Kidney (tissue), 22 donors: ENCODE measurements at places on chromosomes 3 and 15. TPM values are rescaled to one million over a fixed set of nuclear protein-coding genes. Genes with fewer than 3 reads are reported as not detected.
A peak's percentile ranks its signal among the peaks of the same experiment; 100 is the strongest.

GRCh38 chr3:66396161-66396760, 104.6 kb downstream of the LRIG1 start:
- H3K4me3 ChIP-seq, result no peak overlapping the region
- peaks cover 15% of the 10 kb centered on the region for H3K36me3 ChIP-seq
- H3K4me1 ChIP-seq, result peaks cover 4% of the 10 kb centered on the region
- no peak overlapping the region for H3K27ac ChIP-seq
- no peak for DNase-seq

The GADL1 gene
- 0.22 TPM for total RNA-seq

DNA sequence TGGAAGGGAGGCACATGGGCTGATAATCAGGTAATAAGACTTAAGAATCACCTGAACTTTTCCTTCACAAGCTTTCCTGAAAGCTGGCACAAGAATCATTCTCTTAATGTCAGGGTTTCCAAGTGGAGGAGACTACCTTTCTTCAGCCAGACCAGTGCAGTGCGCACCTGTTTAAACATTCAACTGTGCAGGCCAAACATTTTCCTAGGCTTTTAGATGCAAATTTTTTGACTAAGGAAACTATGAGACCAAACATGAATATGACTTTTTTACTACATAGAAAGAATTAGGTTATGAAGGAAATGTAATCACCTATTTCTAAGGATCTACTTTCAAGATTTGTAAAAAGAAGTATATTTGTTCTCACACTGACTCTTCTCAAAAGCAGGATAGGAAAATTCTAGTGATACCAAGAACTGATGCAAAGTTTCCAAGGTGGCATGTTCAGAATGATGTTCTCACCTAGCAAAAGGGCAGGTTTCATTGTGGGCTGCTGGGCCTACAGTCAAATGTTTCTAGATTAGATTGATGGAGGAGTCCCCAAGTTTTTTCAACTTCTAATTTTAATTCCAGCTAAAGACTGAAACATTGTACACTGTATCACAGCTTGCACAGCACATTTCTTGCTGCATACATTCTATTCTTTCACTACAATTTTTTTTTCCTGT, 339.1 kb downstream of the TIGIT start:
- H3K27ac ChIP-seq, result no peak overlapping the region
- H3K36me3 ChIP-seq, result no peaks in the 10 kb centered on the region
- DNase-seq, result no peak
- no peaks in the 10 kb centered on the region for H3K4me1 ChIP-seq
- no peak overlapping the region for H3K4me3 ChIP-seq
- H3K27me3 ChIP-seq, result no peaks in the 10 kb centered on the region

DNA sequence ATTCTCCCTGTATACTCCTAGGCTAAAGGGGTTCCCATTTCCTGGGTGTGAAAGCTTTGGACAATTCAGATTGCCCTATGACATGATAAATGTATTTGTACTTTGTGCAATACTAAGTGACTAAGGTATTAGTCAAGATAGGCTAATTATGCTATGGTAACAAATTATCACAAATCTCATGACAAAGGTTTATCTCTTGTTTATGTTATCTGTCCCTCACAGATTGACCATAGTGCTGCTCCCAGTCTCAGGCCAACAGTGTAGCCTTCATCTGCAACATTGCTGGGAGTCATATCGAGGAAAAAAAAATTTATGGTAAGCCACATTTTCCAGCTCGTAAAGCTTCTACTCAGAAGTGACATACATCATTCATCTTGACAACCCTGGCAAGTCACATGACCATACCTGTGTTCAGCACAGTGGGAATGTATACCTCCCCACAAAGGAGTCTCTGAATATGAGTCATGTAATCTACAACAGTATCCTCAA, 346.2 kb downstream of the IGSF11 start:
- no peaks in the 10 kb centered on the region for H3K36me3 ChIP-seq
- H3K4me3 ChIP-seq, result no peak overlapping the region
- no peak overlapping the region for H3K27ac ChIP-seq

DNA sequence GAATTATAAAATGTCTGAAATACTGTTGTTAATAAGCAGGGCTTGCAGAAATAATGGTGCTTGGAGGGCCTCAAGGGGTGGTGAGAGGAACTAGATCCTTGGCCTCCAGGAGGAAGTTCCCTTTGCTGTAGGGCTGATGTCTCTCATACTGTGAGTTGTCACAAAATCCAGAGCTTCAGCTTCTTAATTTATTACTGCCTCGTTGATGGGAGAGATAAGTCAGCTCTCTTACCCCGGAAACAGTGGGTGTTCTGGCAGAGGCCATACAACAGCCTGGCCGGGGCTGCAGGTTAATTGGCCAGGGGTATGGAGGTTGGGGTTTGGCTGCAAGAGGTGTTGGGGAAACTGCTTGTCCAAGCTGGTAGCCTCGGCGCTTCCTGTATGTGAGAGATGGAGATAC, 15.5 kb downstream of the MAPKAPK3 start:
- H3K4me1 ChIP-seq, result peaks cover 8% of the 10 kb centered on the region
- H3K27me3 ChIP-seq, result no peaks in the 10 kb centered on the region
- no peak overlapping the region for H3K4me3 ChIP-seq
- no peak overlapping the region for H3K27ac ChIP-seq
- H3K36me3 ChIP-seq, result no peaks in the 10 kb centered on the region
- no peak for DNase-seq

- H3K27ac ChIP-seq, result no peak overlapping the region
- H3K4me3 ChIP-seq, result no peak overlapping the region
- H3K27me3 ChIP-seq, result no peaks in the 10 kb centered on the region
Measured at GRCh38 chr15:42121682-42122081, 27.3 kb upstream of the PLA2G4D start.

DNA sequence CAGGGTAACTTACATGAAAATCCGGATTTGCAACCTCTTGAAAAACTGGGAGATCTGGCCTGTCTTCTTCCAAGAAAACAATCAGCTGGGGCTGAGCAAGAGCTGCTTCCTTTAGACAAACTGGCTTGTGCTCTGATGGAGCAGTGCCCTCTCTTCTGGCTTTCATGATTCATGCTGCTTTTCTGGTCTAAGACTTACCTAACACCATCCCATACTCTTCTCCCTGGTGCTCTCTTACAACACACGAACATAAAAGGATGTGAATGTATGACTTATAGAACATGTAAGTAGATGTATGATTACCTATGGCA, 9.9 kb downstream of the TJP1 start:
- no peak overlapping the region for H3K27ac ChIP-seq
- H3K27me3 ChIP-seq, result no peaks in the 10 kb centered on the region
- DNase-seq, result no peak
- no peaks in the 10 kb centered on the region for H3K36me3 ChIP-seq
- no peaks in the 10 kb centered on the region for H3K4me1 ChIP-seq

DNA sequence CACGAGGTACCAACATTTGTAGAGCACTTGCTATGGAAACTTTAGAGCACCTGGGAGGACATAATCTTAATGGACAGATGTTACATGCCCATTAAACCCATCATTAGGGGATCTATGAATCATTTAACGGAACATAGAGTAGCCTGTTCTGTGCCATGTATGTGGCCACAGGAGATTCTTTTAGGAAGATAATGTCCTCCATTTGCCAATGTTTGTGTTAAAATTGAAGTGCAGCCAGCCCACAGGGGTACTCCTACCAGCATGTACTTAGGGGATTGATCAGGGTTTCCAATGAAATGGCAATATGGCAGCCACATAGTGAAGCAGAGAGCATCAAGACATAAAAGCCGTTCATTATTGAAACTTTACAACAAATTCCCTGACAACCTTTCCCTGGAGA, 70.7 kb downstream of the TNIK start:
- H3K4me1 ChIP-seq, result peaks cover 3% of the 10 kb centered on the region
- DNase-seq, result no peak
- no peaks in the 10 kb centered on the region for H3K36me3 ChIP-seq

GRCh38 chr3:57464011-57464410, 80.1 kb downstream of the DNAH12 start:
- H3K4me1 ChIP-seq, result no peaks in the 10 kb centered on the region
- no peaks in the 10 kb centered on the region for H3K27me3 ChIP-seq
- no peak for DNase-seq
- no peaks in the 10 kb centered on the region for H3K36me3 ChIP-seq
- H3K4me3 ChIP-seq, result no peak overlapping the region

DNA sequence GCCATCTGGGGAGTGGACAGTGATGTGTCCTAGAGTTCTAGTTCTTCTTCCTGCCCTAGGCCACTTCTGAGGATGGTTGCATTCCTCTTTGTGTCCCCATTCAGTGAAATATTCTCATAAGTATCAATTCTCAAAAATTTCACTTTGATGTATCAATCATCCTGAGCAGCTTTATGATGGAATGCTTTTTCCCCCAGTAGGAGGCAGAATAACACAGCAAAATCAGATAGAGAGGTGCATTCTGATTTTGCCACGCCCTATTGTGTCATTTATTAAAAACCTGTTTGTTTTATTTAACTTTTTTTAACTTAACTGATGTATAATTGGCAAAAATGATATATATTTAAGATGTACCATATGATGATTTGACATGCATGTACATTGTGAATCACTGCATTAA, 656.0 kb upstream of the GRM7 start:
- H3K27me3 ChIP-seq, result no peaks in the 10 kb centered on the region
- H3K27ac ChIP-seq, result no peak overlapping the region
- H3K36me3 ChIP-seq, result no peaks in the 10 kb centered on the region
- H3K4me3 ChIP-seq, result no peak overlapping the region
- H3K4me1 ChIP-seq, result no peaks in the 10 kb centered on the region

GRCh38 chr15:61835496-61836106, 224.6 kb downstream of the VPS13C start:
- peak; percentile 76 for DNase-seq
- H3K27me3 ChIP-seq, result no peaks in the 10 kb centered on the region
- H3K4me3 ChIP-seq, result no peak overlapping the region
- H3K27ac ChIP-seq, result no peak overlapping the region
- no peaks in the 10 kb centered on the region for H3K4me1 ChIP-seq

The NOX5 gene
- total RNA-seq, result 0.60 TPM

DNA sequence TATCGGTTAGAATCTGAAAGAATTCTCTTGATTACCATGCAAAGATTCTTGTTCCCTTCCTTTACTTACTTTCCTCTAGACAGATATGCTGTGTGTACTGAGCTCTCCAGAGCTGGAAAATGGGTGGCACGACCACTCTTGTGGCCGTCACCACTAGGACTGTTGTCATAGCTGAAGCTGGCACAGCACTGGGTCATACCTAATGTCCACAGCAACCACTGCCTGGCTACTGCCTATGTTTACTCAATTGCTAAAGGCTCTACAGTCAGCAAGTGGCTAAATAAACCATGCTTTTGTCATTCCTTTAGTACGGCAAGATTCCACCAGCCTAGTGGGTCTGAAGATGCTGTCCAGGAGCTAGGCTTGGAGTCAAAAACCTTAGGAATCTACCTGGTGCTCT, 1643.0 kb downstream of the OTOL1 start:
- no peak for DNase-seq
- H3K4me1 ChIP-seq, result no peaks in the 10 kb centered on the region
- H3K36me3 ChIP-seq, result no peaks in the 10 kb centered on the region

DNA sequence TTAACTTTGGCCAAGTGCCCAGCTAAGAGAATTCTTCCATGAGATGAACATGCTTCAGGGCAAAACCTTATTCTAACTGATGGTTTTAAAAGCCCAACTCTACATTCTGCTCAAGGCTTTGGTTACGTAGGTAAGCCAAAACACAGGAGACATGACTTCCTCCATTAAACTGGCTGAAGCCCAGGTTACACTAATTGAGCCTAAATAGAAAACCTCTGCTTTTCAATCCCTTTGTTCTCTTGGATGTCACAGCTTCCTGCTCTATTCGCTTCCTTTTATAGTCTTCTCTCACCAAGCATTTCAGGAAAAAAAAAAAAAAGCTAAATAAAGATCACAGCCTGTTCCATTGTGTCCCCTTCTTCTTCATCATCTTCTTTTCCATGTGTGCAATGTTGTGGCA, 420.4 kb downstream of the TIGIT start:
- peaks cover 45% of the 10 kb centered on the region for H3K4me1 ChIP-seq
- no peak for DNase-seq
- H3K27me3 ChIP-seq, result no peaks in the 10 kb centered on the region
- H3K27ac ChIP-seq, result no peak overlapping the region
- no peak overlapping the region for H3K4me3 ChIP-seq

GRCh38 chr3:137222736-137223225, 265.0 kb downstream of the IL20RB start:
- H3K4me3 ChIP-seq, result no peak overlapping the region
- no peak for DNase-seq
- no peaks in the 10 kb centered on the region for H3K36me3 ChIP-seq
- H3K27me3 ChIP-seq, result no peaks in the 10 kb centered on the region
- H3K4me1 ChIP-seq, result no peaks in the 10 kb centered on the region

The GRIP2 gene
- total RNA-seq, result 3.0 TPM

DNA sequence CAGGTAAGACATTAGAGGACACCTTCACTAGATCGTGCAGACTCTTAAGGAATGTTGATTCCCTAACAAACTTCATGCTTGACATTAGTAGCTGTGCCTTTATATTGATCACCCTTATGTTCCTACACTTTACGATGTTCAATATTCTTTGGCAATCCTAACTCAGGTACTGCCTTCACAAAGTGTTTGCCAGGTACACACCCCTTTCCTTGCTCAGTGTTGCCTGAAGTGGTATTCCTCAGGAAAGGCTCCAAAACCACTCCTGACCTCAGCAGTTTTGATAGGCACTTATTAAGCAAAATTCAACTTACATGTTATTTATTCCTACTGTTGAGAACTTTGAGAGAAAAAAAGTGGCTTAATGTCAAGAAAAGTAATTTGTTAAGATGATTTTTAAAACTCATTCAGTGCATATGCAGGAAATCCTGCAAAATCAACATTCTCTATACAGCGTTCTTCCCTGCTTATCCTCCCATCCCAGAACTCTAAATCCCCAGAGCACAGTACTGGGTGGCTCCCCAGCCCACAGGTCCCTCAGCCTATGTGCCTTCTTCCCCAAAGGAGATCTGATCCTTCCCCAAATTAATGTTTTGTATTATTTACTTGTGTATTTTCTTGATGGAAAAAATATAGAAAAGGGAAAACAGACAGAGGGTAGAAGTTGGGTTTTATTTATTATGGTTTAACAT, 260.7 kb downstream of the MECOM start:
- no peaks in the 10 kb centered on the region for H3K4me1 ChIP-seq
- no peak for DNase-seq
- no peaks in the 10 kb centered on the region for H3K27me3 ChIP-seq
- H3K4me3 ChIP-seq, result no peak overlapping the region
- no peak overlapping the region for H3K27ac ChIP-seq

The NPAP1 gene
- 0.19 TPM for total RNA-seq

The ST6GAL1 gene
- 236 TPM for total RNA-seq

The NDUFAF3 gene
- total RNA-seq, result 106 TPM
